ENCODE measurements at places on chromosomes 13 and 19.

DNA sequence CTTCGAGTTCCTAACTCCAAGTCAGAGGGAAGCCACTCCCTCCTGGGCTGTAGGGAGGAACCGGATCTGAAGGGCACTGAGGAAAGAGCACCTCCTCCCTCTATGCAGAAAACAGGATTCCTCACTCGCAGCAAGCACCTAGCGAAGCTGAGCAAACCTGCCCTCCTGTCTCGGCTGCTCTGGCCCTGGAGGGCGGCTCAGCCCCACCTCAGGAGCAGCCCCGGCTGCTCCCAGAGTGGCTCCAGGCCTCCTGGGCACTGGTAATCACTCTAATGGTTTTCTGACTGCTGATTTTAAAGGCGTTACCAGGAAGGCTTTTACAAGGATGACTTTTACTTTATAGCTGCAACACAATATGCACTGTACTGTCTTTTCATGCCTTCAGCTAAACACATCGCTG is 312.5 kb downstream of the TEX29 start:
- no peak for DNase-seq

- peak; percentile 18 for DNase-seq
Observed at GRCh38 chr19:40191836-40192646, 815 bp downstream of the MAP3K10 start.

DNA sequence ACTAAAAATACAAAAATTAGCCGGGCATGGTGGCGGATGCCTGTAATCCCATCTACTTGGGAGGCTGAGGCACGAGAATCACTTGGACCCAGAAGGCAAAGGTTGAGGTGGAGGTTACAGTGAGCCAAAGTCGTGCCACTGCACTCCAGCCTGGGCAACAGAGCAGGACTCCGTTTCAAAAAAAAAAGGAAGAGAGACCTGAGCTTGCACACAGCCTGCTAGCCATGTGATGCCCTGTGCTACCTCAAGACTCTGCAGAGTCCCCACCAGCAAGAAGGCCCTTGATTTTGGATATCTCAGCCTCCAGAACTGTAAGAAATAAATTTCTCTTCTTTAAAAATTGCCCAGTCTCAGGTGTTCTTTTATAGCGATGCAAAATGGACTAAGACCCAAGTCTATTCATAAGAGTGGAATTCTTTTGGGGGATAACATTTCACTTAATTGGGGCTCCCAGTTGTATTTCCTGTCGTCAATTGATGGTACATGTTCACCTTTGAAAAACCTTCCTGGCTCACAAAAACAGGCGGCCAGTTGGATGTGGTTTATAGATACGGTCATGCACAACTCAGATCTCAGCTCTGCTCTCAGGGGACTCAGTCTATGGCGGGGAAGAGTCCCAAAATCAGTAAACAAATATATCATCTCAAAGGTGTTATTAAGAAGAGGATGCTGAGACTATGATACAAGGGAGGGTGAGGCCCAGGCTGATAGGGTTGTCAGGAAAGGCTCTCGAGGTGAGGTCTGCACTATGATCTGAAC is 2.4 kb upstream of the CHERP start:
- DNase-seq = peak; percentile 3

GRCh38 chr19:48484931-48485612 is 15.9 kb downstream of the CYTH2 start:
- DNase-seq = no peak

DNA sequence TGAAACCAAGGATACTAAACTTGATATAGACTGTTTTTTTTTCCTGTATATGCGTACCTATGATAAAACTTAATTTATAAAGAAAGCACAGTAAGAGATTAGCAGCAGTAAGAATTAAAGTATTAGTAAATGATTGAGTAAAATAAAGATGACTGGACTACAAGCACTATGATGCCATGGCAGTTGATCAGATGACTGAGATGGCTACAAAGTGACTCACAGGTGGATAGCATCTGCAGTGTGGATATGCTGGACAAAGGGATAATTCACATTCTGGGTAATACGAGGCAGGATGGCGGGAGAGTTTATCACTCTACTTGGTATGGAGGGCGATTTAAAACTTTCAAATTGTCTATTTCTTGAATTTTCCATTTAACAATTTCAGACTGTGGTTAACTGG is 11.8 kb downstream of the HTR2A start:
- no peak for DNase-seq

DNA sequence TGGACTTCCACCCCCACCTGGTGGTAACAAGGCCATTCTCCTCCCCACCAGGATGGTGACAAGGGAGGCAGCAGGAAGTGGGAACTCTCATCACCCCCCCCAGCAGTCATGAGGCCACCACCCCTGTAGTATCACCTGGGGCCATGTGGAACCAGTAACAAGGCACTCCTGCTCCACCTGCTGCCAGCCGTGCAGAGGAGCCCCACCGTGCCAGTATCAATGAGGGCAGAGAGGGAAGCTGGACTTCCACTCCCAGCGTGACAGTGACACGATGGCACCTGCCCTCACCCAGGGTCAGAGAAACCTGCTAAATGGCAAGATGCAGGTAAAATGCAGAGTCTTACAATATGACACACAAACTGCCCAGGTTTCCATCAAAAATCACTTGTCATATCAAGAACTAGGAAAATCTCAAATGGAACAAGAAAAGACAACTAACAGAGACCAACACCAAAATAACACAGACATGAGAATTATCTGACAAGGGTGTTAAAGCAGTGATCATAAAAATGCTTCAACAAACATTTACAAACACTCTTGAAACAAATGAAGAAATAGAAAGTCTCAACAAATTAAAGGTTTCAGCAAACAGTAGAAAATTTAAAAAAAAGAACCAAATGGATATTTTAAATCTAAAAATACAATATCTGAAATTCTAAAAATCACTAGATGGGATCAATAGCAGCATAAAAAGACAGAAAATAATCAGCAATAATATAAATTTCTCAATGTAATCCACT is 9.1 kb upstream of the SPACA7 start:
- DNase-seq = no peak

- DNase-seq = no peak
Observed at GRCh38 chr13:39941911-39942551, 286.6 kb downstream of the COG6 start.

- peak; percentile 70 for DNase-seq
Observed at GRCh38 chr19:1513499-1514294, 878 bp upstream of the ADAMTSL5 start.

GRCh38 chr19:31290931-31291590 is 58.2 kb downstream of the TSHZ3 start:
- no peak for DNase-seq

DNA sequence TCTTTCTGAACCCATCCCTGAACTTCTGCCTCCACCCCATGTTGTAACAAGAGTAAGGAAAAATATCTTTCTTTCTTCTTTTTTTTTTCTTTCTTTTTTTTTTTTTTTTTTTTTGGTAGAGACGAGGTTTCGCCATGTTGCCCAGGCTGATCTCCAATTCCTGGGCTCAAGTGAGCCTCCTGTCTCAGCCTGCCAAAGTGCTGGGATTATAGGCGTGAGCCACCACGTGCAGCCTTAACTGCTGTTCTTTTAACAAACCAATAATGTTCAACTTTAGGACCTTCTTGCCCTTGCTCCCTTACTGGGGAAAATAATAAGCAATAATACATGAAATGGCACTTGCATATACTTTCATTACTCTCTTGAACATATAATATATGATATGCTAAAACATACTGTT is 19.6 kb downstream of the GPR183 start:
- no peak for DNase-seq

- no peak for DNase-seq
Observed at GRCh38 chr13:100490692-100491091, 97.9 kb downstream of the GGACT start.

GRCh38 chr19:39263912-39264305 is 4.3 kb upstream of the IFNL2 start:
- DNase-seq = no peak
